CD14-positive monocyte (primary cell): ENCODE measurements at places on chromosomes 6 and 20. TPM values are rescaled to one million over a fixed set of nuclear protein-coding genes. Genes with fewer than 3 reads are reported as not detected.

DNA sequence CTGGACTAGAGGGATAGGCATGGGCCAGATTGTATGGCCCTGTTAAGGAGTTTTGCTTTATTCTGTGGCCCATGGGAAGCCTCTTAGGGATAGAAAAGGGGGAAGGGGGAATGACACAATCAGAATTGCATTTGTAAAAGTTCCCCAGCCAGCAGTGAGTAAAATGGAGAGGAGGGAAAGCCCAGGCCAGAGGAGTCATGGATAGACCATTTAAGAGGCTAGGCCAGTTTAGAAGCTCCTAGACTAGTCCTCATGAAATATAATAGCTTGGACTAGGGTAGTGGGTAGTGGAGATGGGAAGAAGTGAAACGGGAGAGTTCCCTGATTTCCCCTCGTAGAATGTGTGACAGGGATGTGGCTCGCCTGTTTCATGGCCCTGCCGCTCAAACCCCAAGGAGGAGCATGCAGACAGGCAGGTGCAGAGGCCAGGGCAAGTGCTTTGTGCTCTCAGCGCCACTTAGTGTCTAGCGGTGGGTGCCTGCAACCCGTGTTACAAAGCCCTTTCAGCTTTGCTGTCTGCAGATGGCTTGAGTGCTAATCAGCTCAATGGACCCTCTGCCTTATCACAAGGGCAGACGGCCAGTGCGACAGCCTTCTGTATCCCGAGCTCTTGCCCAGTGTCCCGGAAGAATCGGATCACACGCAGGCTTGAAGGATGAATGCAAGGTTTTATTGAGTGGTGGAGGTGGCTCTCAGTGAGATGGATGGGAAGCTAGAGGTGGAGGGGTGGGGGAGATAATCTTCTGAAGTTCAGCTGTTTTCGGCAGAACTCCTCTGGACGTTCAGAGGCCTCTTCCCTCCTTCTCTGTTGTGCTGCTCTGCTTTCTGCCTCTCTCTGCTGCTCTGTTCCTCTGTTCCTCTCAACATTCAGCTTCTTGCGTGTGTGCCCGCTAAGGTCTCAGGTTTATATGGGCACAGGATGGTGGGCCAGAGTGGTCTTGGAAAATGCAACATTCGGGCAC, 141.1 kb downstream of the CEP57L1 start:
- peak; percentile 27 for DNase-seq

GRCh38 chr6:140599916-140600315, 1225.5 kb upstream of the CITED2 start:
- DNase-seq, result no peak

DNA sequence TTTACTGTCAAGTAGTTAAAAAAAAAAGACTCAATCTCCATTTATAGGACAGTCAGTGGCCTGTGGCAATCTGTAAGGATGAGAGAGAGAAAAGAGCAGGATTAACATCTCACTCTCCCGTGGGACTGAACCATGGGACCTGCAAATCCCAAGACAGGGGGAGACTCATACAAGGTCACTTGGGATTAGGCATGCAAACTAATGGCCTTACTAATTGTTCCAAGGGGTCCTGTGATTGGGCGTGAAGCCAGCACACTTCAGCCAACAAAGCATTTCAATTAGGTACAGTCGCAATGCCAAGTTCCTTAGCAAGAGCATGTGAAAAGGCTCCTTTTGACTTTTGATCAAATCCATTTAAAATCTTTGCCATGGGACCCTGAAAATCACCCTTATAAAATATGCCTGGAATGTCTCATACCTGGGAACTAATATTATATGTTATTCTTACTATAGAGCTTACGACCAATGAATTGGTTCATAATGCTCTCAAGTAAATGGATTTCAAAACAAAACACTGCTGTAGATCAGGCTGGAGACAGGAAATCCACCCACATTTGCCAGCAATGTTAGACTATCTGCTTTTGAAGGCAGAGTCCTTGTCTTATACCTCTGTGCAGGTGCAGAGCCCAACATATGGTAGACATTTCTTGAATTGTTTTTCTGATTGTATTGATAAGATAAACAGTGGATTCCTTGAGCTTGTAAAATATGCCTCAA, 412.5 kb downstream of the GJA1 start:
- DNase-seq, result no peak

DNA sequence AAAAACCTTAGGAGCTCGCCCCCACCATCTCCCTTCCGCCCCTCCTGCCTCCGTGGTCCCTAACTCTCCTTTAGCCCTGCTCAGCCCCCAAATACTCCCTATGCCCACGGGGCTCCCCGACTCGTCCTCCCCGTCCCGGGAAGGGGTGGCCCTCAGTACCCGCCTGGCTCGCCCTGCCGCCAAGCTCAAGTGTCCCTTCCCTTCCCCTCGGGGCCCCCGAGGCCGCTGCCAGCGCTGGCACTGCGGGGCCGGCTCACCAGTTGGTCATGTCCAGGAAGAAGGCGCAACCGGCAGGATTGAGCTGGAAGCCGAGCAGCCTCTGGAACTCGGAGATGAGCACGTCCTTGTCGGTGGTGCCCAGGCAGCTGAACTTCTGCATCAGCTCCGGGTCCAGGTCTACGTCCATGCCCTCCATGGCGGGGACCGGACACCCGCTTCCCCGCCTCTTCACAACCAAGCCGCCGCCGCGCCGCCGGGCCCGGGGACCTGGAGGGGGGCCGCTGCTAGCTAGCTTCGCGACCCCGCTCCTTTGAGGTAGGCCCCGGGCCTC, 303 bp downstream of the ILRUN start:
- peak; percentile 45 for DNase-seq

DNA sequence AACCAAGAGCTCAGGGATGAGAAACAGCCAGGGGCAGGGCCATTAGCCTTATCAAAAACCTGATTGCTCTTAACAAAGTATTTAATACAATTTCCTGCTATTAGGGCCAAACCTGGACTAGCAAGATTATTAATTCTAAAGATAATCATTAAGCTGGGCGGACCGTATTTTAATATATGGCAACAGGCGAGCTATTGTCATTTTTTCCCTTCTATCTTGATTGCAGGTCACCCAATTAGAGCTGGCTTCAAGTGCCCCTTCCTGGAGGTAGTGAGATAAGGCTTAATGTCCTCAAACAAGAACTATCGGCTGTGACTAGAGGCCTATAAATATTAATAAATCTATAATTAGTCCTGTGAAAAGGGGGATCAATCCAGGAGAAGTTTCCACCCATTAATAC, 66.0 kb upstream of the BLCAP start:
- DNase-seq, result no peak

DNA sequence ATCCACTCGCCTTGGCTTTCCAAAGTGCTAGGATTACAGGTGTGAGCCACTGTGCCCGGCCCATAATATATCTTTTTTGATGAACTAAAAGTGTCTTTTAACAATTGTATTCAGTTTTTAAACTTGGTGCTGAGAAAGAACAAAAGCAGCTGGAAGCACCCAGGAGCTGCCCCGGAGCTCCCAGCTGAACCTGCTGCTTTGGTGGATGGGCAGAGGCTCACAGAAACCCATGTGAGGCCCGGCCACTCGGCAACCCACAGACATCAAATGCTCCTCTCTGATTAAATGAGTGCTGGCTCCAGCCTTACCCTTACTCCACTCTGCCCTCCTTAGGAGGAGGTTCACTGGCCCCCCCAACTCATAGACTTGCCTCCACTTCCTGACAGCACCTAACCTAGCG, 59.4 kb upstream of the FRMD1 start:
- no peak for DNase-seq

DNA sequence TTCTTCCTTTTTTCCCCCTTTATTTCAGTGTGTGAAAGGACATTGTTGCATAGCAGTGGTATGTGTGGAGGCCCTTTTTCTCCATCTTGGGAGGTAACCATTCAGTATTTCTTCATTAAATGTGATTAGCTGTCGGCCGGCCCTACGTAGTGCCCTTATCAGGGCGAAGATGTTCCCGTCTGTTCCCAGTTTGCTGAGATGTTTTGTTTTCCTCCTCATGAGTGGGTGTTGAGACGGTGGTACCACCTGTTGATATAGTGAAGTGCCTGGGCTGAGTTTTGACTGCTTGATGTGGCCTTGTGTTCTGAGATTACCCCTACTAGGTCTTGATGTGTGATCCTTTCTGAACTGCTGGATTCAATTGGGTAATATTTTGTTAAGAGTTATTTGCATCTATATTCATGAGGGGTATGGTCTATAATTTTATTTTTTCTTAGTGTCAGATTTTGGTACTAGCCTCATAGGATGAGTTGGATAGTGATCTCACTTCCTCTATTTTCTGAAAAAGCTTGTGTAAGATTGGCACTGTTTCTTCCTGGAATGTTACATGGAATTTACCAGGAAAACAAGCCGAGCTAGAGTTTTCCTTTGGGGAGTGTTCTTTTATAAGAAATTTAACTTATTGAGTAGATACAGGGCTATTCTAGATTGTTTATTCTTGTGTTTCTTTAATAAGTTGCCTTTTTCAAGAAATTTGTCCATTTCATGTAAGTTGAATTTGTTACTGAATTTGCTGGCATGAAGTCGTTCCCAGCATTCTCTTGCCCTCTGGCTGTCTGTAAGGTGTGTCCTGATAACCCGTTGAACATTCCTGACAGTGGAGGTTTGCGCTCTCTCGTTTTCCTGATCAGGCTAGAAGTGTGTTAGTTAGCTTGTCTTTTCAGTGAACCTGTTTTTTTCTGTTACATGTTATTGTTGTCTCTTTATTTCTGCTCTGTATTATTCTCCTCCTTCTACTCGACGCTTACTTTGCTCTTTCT, 4.3 kb downstream of the MTG2 start:
- peak; percentile 6 for DNase-seq

DNA sequence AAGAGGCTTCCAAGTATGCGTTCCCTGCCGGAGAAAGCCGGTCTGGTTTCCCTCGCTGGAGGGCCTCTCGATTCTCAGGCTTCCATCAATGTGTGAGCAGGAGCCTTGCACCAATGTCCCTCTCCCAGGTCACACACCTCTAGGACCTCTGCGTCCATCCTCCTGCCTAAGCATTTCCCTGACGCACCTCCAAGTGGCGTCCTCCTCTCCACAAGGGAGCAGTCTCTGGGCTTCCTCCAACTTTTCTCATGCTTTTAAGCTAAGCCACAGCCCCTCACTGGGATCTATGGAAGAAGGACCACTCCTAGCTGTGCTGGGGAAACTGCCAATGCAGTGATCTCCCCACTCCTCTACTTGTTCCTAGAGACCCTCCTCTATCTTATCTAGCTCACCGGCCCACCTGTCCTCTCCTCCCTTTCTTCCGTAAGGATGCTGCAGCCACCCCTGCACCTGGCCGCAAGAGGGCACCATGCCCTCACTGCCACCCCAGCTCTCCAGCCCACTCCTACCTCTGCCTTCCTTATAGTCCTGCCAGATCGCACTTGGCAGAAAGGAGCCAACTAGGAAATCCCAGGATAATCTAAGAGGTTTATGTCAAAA, 258.7 kb downstream of the LRFN2 start:
- DNase-seq, result no peak

DNA sequence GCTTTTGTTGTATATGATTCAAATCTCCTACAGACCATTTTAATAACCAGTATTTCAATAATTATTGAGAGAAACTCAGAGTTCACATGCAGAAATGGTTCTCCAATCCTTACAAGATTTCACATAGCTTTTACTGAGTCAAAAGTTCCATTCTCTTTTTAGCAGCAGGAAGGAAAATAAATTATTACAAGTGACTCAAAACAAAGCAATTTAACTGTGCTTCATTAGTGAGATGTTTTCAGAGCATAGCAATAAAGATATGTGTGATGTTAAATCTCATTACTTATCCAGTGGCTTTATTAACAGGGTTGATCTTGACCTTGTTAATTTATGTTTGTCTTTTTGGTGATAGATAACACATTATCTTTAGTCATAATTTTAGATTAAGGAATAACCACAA, 22.0 kb downstream of the KIF13A start:
- no peak for DNase-seq

- DNase-seq, result no peak
Observed at GRCh38 chr6:126372626-126373025, 32.7 kb downstream of the CENPW start.

DNA sequence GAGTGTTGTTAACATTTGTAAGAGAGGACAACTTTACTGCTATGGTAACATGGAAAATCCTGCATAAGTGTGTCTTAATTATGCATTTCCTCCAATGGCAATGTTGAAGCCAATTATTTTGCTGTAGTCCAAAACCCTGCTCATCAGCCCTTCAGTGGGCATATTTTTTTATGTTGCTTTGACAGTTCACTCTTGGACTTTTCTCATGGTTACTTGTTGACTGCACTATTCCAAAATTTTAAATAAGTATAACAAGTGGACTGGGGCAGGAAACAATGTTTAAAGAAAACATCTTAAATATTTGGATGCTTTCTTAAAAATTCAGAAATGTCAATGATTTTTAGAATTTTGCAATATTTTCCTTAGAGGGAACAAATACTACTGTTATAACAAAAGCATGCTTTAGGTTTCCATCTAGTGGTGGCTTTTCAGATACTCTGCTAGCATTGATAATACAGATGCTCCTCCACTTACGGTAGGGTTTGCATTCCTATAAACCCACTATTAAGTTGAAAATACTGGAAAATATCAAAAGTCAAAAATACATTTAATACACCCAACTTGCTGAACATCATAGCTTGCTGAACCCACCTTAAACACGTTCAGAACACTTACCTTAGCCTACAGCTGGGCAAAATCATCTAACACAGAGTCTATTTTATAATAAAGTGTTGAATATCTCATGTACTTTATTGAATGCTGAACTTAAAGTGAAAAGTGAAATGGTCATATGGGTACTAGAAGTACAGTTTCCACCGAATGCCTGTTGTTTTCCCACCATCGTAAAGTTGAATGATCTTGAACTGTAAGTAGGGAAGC, 86.4 kb downstream of the ADGRG6 start:
- DNase-seq, result peak; percentile 13

- DNase-seq, result no peak
Observed at GRCh38 chr6:126761854-126762253, 356.6 kb upstream of the RSPO3 start.

DNA sequence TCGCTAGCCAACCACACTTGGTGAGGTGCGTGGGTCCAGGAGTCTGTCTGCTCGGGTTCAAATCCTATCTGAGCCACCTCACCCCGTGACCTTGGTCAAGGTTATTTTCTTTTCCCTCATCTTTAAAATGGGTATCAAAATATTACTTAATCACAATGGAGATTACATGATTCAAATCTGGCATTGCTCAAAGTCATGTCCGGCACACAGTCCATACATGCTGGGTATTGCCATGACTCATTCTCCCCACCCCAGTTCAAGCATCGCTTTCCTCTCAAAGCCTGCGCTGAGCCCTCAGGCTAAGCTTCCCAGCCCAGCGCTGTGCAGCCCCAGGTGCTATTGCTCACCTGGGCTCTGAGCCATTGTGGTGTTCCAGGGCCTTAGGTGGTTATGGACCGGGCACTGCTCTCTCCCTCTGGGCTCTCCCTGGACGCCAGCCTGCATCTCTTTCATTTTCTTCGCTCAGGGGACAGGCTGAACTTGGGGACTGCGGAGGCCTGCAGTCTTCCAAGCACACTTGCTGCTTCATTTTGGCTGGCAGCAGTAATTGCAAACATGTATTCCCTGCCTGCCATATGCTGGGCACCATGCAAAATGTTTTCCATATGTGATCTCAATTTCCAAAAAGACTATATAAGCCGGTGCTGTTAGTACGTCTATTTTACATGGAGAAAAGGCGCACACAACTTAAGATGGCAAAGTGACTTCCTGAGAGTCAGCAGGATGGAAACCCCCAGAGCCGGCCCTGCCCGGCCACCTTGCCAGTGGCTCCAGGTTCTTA, 27.3 kb downstream of the WRNIP1 start:
- DNase-seq, result peak; percentile 71

The EDN1 gene
- polyA plus RNA-seq, result 0.11 TPM

The RAMACL gene
- 0.05 TPM in 1 of 2 replicates, not detected in the other for polyA plus RNA-seq

The RFX6 gene
- polyA plus RNA-seq, result not detected in 2 replicates

The HAO1 gene
- polyA plus RNA-seq, result not detected

The VEGFA gene
- 32.0 TPM for polyA plus RNA-seq

The SIGLEC1 gene
- 2.5 TPM for polyA plus RNA-seq

The C20orf144 gene
- polyA plus RNA-seq, result 0.05 and 0.13 TPM in 2 replicates

The PTPRT gene
- not detected for polyA plus RNA-seq
